ENCODE measurements at places on chromosomes 3 and 15.

DNA sequence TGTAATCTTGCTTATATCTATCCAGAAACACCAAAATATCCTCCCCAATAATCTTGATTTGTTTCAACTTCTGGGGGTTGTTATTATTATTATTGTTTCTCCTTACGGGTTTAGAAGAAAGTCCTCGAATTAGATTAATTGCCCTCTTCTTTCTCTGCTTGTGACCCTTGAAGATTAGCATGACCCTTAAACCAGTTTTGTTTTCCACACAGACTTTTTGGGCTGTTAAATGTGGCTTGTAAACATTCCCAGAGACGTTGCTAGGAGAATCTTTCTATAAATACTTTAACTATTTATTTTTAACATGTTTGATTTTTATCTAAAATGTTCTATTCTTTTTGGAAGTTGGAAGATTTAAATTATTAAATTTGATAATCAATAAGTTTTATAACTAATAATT lies 4.3 kb upstream of the SUCNR1 start:
- no peak for DNase-seq

- DNase-seq, result no peak
Observed at GRCh38 chr3:152843955-152844354, 9.0 kb downstream of the P2RY1 start.

DNA sequence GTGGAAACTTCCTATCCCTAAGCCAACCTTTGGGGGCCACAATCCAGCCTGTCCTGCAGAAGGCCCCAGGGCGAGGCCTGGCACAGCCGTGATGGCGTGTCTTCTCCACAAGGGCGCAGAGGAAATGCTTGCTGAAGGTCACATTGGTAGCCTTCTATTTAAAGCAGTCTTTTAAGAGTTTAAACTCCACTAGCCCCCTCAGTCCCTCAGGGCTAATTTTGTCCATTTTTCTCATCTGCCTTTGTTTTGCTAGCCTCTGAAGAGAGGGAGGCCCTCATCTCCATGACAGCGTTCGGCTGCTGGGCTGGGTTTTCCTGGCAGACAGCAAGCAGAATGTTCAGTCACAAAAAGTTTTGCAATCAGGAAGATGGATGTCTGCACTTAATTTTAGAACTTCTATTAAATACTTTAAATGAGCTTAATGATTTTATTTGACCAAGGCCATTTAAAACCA lies 40.8 kb downstream of the RARB start:
- peak; percentile 42 for DNase-seq

- DNase-seq, result no peak
Observed at GRCh38 chr15:75835990-75836958, 7.0 kb upstream of the UBE2Q2 start.

- DNase-seq, result no peak
Observed at GRCh38 chr3:51717947-51718346, 11.1 kb downstream of the GRM2 start.

DNA sequence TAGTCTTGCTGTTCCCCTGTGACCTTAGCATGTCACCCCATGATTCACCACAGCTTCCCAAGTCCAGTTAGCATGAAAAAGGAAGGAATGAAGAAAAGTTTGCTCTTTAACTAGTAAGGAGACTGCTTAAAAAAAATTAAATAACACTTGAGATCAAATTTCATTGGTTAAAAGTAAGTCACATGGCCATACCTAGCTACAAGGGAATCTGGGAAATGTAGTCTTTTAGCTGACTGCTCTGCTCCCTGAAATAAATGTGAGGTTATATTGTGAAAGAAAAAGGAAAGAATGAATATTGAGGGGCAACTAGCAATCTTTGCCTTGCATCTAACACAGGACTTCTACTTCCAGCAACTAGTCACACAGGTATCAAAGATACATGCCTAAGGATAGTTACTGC lies 84.7 kb upstream of the LRRN1 start:
- DNase-seq, result no peak

- no peak for DNase-seq
Observed at GRCh38 chr15:28967990-28968389, 82.2 kb downstream of the APBA2 start.

GRCh38 chr15:71314956-71315537 lies 199.8 kb downstream of the THSD4 start:
- no peak for DNase-seq
